NCI-H460 (cell line): ENCODE measurements at places on chromosomes 12 and 14.
A peak's percentile ranks its signal among the peaks of the same experiment; 100 is the strongest.

- DNase-seq, result no peak
Observed at GRCh38 chr12:105032703-105033357, 46.7 kb downstream of the NOPCHAP1 start.

DNA sequence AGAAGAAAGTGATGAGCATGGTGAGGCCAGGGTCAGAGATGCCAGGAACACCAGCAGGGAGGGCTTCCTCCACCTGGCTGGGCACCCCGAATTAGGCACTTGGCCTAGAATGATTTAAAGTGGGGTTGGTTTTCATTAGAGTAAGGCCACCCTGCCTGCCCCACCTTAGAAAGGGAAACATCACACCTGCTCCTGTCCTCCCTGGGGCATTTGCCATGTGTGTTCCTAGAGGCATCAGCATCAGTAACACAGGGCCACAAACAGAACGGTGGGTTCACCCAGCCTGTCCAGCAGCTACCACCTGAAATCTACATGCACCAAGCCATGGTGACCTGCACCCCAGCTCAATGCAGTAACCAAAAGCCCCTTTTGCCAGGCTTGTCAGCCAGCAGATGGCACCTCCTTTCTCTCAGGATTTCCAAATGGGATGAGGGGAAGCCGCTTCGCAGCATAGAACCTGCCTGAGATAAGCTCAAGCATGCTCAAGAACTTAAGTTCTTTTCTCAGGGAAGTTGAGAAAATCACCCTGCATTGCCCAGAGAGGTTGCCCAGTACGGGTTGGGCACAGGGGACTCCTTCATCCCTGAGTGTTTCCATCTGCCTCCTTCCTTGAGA is 338.8 kb downstream of the DPF3 start:
- DNase-seq, result no peak

DNA sequence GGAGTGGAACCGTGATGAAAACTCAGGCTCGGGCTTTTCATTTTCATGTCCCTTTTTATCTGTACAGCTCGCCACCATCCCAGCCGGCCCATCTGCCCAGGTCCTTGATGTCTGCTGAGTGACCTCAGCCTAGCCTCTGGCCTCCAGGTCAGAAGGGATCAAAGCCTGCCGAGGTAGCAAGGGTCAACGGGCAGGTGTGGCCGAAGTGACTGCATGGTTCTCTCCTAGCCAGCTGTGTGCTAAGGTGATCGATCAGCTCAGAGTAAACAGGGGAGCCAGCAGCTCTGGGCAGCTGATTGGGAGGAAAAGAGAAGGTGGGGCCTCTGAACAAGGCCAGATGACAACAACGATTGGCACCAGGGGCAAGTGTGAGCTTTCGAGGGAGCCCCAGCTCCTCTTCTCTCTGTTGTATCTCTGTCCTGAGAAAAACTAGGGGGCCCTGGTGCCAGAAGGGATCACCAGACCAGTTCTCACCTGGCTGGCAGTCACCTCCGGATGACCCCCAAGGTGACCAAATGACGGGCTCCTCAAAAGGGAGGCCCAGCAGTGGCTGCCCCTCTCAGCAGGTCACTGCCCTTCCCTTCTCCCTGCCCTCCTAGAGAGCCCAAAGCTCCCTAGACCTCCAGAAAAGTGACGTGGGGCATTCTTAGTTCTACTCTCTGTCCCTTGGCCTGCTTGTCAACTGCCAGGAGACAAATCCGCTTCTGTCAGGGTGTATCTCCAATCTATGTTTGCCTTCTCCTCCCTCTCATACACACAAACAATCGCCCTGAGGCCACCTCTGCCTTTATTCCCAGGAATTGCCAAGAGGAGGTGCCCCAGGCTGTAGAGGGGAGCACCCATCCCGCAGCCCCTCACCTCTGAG is 3.4 kb downstream of the SLC6A12 start:
- no peak for DNase-seq

DNA sequence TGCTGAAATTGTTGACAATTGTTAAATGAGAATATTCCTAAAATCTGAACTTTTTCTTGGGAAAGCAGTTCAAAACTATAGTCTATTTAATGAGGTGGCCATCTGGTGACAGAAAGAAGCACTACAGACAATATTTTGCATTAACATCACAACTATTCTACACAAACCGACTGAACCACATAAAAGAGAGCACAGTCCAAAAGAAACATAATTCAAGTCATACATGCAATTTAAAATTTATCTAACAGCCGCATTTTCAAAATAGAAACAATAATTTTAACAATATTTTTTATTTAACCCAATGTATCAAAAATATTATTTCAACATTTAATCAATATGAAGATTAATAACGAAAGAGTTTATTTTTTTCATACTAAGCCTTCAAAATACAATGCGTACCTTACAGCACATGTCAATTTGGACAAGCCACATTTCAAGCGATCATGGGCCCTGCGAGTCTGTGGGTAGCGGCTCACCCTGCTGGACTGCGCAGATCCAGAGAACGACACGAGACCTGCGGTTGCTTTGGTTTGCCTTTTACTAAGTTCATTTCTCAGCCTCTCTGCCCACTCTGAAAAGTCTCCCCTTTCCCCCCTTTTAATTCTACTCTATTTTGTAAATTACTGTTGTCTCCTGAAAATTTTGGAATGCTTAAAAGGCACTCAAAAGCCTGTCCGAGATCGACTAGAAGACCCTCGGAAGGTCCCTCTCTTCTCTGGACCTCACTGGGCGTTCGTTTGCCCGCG is 947 bp upstream of the LRRC9 start:
- peak; percentile 44 for DNase-seq

DNA sequence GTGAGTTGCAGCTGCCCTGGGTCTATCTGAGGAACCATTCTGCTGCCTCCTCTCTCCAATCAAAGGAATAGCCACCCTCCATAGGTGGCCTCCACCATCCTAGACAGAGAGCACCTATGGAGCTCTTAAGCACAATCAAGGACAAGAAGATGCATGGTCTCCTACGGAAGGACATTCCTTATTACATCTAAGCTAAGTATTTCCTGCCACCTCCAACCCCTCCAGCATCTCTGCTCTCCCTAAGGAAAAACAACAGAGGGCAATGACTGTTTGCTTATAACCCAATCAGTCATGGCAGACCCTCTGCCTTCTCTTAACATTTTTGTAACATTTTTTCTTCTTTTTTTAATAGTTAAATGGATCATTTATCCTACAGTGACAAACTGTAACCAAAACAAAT is 14.8 kb upstream of the OR6J1 start:
- DNase-seq, result no peak

DNA sequence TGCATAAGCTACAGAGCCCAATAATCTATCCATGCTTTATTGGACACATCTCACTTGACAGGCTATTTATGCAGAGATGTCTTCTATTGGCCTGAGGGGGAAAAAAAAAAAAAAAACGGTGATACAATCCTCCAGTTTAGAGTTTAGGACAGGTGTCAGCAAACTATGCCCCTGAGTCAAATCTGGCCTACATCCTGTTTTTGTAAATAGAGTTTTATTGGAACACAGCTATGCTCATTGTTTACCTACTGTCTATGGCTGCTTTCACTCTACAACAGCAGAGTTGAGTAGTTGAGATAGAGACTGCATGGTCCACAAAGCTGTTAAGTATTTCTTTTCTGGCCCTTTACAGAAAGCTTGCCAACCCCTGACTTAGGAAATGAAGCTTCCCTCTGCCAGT is 403.1 kb downstream of the C12orf75 start:
- no peak for DNase-seq

DNA sequence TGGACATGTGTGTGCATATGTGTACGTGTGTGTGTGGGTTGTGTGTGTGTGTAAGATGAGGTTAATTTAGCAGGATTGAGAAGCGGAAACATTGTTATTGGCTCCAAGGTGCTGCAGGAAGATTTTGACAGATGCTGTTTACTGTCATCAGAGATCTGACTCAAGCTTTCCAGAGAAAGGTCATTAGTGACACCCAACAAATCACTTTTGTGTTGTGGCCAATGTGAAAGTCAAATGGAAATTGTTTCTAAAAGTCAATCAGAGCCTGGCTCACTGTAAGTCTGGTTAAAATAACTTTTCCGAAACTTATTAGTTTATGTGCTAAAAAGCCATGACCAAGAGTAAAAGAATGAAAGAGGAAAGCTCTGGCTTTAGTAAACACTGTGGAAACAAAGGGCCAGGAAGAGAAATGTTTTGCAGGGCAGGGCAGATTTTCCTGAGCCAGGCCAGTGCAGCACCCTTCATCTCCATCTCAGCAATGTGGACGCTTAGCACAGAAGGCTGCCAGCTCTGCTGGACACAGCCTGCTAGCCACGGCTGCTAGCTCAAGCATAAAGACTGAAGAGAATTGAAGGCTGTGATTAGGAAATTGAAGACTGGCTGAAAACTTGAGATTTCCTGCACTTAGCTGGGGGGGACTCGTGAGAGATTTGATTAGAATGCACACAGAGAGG is 235.8 kb downstream of the NEDD1 start:
- DNase-seq, result no peak

DNA sequence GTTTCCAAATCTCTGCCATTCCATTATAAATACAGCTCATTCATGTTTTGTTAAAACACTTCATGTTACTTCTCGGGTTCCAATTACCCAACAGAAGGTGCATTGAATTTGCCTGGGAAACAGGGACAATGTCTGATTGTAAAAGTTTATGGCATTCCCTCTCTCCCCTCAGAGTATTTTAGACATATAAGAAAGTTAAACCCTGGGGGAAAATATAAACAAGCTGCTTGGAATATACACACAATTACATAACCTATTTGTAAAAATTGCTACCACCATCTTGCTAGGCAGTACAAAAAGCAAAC is 60.0 kb downstream of the BTG1 start:
- no peak for DNase-seq

DNA sequence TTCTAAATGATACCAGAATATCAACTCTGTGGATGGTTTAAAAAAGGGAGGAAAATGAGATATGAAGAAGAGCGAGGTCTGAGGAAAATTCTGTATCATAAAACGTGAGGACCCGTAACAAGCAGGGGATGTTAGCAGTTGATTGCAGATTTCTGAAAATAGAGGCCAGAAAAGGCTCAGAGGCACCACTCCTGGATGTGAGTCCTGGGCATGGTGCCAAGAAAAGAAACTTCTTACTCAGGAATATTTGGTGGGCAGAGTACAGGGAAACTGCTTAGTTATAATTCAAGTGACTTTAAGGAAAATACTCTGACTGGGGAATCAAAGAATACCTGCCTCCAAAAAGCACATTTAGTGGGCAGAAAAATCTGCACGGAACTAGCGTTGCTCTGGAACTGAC is 85.5 kb downstream of the PRICKLE1 start:
- DNase-seq, result no peak

DNA sequence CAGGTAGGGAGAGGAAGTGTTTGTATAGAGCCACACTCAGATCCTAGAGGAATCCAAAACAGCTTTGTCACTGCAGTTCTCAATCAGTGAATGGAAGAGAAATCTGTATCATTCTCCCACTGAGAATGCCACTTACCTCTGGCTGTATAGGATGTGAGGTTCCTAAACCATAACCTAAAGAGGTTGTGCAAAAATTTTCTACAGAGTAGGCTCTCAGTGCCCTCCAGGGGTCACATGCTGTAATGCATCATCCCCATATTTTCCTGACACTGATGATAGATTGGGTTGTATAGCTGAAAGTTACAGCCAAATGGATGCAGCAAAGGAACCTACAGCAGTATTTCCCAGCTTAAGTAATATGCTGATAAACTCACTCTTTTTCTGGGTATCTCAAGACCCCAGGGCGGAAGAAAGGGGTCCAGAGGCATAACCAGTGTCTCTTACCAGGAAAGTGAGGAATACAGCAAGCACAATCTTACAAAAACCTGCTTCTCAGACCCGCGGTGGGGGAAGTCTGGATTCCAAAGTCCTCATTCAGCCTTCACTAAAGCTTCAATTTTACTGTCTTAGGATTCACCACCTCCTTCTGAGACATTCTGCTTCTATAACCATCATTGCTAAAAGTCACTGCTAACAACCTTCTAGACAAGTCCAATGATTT is 3.8 kb downstream of the BCDIN3D start:
- DNase-seq, result peak; percentile 48

- no peak for DNase-seq
Observed at GRCh38 chr14:22915886-22916521, 2.9 kb downstream of the RBM23 start.

DNA sequence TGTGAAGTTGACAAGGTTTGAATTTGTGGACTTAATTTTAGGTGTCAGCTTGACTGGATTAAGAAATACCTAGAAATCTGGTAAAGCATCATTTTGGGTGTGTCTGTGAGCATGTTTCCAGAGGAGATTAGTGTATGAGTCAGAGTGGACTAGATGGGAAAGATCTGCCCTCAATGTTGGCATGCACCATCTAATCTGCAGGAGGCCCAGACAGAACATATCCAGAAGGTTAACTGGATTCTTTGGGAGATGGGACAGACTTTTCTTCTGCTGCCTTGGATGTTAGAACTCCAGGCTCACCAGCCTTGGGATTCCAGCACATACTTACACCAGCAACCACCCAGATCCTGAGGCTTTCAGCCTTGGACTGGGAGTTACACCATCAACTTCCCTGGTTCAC is 14.1 kb downstream of the SGPP1 start:
- DNase-seq, result no peak

DNA sequence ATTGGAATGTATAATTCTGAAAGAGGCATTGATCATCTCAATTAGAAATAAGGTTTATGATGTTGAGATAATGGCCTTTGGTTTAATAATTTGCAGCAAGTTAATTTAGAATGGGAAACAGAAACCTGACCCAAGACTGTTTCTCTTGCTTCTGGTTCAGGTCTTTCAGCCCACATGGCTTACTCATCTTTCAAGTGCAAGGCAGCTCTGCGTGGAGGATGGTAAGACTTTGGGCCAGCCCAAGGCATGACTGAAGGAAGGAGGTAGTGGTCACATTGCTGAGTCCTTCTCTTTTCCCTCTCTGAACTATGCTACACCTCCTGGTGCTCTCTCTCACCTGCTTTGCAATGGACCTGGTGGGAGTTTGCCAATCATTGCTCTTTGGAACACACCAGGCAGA is 98.7 kb downstream of the CAND1 start:
- DNase-seq, result no peak

DNA sequence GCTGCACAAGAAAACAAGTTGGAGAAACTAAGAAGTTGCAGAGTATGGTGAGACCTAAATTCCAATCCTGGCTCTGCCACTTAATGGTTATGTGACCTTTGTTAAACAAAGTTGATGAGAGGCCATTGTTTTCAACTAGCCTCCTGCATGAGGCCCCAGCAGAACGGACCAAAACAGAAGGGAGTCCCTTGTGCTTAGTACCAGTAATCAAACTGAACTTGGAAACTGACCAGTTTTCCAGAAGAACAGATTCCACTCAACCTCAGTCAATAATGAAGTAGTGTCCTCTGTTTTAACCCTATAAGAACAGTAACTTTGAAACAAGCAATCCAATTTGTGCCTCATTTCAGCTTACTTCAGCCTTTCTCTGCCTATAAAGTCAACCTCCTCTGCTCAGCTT is 69.9 kb downstream of the C12orf56 start:
- DNase-seq, result no peak

- DNase-seq, result no peak
Observed at GRCh38 chr12:107484230-107484629, 201.4 kb upstream of the PWP1 start.

DNA sequence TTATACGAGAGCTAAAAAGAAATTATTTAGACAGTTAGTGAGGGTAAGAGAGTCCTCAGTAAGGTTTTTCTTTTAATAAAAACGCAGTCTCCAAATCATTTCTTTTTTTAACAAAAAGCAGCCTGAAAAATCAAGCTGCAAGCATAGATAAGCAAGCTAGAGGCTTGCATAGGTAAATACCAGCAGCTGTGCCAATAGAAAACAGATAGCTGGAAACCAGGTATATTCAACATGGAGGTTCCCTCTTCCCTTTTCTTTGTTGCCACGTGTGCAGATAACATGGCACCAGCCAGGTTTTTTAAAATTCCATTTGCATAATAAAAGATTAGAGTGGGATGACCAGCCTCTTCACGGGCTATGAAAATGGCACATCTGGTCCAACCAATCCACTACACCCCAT is 6.1 kb upstream of the PRKAB1 start:
- DNase-seq, result no peak

- no peak for DNase-seq
Observed at GRCh38 chr14:92760524-92760805, 12.0 kb upstream of the LGMN start.
